IMR-90 (cell line): ENCODE measurements at places on chromosomes 7 and 10. TPM values are rescaled to one million over a fixed set of nuclear protein-coding genes. Genes with fewer than 3 reads are reported as not detected.

STEAP1 gene
- 3.9 and 5.8 TPM in 2 replicates for total RNA-seq

GRCh38 chr10:124007773-124008145 is 85.6 kb downstream of the CHST15 start:
- DNase-seq, result no peak

ABLIM1 gene
- 9.9 and 11.1 TPM in 2 replicates for total RNA-seq

TEX36 gene
- not detected in 2 replicates for total RNA-seq

GRCh38 chr10:7302930-7303557 is 107.8 kb downstream of the SFMBT2 start:
- no peak for DNase-seq

DNA sequence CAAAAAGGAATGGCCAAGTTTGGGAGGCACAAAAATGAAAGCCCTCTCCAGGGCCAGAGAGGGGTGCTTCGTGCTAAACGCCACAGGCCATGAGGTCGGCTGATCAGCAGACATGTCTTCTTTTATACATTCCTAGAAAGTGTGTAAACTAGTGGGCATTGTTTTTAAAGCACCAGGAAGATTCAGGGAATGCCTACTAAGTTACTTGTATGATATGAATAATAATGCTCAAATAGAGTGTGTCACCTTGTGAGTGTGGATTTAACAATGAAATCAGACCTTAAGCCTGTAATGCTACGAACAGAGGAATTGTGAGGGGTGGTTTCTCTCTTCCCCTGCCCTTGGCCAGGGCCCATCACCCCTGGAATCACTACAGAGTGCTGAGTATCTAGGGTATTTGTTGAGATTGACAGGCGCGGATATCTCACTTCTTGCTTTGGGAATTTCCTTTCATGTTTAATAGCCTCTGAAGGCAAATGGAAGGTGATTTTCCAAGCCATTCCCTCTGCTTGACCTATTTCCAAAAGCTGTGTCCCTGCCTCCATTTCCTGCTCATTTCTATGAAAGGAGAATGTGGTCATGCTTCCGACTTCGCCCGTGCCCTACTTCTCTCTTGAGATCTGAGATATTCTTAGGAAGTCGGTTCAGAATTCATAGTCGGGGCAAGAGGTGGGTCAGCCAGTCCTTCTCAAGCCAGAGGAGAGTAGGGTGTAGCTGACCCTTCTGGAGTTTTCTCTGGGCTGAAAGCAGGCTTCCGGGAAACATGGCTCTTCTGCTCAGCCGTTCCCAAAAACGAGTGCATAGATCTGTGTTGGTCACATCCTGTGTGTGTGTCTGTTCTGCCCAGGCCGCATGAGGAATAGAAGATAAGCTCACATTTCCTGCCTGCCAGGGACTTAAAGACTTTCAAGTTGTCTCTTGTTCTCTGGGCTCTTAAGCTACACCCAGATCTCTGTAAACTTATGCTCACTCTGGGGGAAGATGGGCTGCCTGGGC is 167.8 kb upstream of the ITGB1 start:
- DNase-seq, result peak; percentile 64

DNA sequence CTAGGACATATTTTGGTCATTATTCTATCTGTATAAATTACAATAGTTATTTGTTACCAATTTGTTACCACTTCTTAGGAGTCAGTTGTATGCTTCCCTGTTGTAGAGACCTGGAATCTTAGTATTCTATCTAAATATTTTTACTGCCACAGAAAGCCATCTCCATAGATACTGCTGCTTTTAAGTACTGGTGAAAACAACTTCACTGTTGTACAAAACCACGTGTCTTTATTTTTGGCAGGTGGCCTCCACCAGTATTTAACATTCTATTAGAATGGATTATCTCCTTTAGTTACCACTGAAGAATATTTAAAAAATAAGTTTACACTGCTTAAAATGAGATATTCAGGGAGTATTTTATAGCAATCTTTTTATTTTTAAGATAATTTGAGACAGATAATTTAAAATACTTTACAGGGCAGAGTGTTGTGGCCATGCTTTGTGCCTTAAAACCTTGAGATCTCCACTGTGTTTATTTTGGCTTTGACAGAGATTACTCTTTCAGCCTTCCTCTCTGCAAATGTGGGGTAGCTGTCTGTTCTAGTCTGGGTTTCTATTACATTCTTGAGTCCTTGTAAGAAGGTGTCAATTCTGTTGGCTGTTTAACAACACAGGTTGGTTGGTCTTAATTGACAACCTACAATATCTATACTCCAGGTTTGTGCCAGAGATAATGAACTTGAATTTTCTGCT is 185.6 kb downstream of the LRRC4 start:
- no peak for DNase-seq

- DNase-seq, result no peak
Observed at GRCh38 chr7:159145490-159145855, 806 bp upstream of the VIPR2 start.

NCF1 gene
- total RNA-seq, result not detected in 2 replicates
